ENCODE measurements at places on chromosomes 4 and X.

- DNase-seq: no peak
Measured at GRCh38 chr4:41396214-41396613, 139.5 kb downstream of the UCHL1 start.

GRCh38 chrX:51743179-51743957 lies at the start of gene GSPT2:
TSS of gene GSPT2 (plus strand) at chrX:51743442. CDS start at chrX:51743627, 185 bp downstream.
- DNase-seq: peak; percentile 53

GRCh38 chrX:87045352-87045751 lies 472.2 kb upstream of the KLHL4 start:
- DNase-seq: no peak

GRCh38 chr4:21769404-21770147 lies 179.0 kb downstream of the KCNIP4 start:
- peak; percentile 76 for DNase-seq

GRCh38 chr4:176539091-176539784 lies 219.5 kb downstream of the SPCS3 start:
- no peak for DNase-seq

GRCh38 chrX:110432906-110433215 lies 74.2 kb downstream of the RTL9 start:
- DNase-seq: no peak

GRCh38 chrX:107985033-107985432 lies 2.9 kb upstream of the TEX13B start:
- no peak for DNase-seq

GRCh38 chrX:126550816-126551215 lies 1.8 kb downstream of the DCAF12L1 start:
- no peak for DNase-seq

- DNase-seq: no peak
Measured at GRCh38 chrX:149531599-149531998, 9.2 kb upstream of the EOLA1 start.

DNA sequence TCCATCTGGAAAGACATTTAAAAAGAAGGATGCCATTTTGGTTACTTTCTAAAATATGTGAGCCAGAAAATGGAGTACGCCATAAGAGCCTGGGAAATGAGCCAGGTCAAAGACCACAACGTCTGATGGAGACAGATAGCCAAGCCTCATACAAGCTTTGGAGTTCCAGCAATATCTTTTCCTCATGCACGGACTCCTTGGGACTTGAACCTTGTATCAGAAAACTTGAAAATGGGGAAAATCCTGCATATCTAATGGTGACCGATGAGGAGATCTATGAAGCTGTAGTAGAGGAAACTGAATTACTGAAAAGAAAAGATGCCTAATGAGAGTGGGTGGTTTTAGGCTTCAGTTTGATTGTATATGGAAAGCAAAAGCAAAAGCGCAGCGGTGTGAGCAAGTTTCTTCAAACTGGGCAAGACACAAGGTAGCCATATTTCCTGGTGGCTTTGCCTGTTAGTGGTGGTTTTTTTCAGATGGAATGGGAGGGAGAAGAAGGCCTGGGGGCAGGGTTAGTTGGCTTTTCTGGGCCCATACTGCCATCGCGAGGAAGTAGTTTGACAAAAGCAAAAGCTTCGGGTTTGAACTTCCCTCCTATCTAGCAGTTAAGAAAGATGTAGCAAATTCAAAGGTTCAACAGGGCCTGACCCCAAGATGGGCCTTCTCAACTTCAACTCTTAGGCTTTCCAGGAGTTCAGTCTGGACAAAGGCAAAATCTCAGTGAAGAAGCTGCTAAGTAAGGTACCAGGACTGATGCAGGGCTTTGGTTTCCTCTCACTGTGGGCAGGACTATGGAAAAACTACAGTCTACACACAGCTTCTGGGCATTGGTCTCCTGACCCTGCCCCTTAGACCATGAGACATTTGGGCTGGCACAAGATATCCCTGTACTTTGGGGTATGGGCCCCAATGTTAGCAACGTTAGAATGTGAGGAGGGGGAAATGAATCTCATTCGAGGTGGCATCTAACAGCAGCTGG lies 210.0 kb upstream of the STK26 start:
- DNase-seq: no peak

GRCh38 chr4:39614487-39615162 lies 24.0 kb downstream of the SMIM14 start:
- DNase-seq: peak; percentile 66

GRCh38 chr4:15958562-15958961 lies 4.4 kb downstream of the FGFBP2 start:
- DNase-seq: no peak

GRCh38 chrX:108601276-108601675 lies 135.1 kb downstream of the IRS4 start:
- DNase-seq: no peak

DNA sequence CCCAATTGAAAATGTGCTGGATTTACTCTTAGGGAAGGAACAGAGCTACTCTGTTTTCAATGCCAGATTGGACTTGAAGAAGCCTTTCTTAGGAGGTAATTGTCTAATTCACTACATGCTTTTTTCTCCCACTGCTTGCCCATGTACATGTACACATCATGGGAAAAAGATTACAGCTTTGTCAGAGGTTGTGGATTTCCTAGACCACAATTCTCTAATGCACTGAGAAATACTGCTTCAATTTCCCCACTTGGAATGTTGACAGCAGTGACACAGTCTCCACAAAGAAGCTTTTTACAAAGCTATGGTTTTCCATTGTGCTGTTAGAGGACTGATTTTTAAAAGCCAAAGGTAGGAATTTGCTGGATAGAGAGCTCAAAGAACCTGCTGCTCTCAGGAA lies 19.5 kb downstream of the ZAR1 start:
- no peak for DNase-seq

DNA sequence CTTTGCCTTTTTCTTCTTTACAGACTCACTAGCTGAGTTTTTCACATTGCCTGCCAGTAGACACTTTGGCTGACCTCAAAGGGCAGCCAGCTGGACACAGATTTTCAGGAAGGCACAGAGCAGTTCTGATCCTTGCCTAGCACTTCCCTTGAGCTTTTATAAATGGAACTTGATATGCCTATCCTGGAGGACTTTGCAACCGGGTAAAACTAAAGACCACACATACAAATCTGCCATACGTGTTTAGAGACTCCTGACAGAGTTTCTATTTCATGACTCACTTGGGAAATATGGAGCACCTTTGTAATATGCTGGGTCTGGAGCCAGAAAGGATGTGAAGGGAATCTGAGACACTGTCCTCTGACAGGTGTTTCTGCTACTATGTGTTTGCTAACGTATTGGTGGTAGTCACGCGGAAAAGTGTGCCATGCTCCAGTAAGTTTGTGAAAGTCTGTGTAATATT lies 56.7 kb upstream of the RASSF6 start:
- DNase-seq: peak; percentile 40

DNA sequence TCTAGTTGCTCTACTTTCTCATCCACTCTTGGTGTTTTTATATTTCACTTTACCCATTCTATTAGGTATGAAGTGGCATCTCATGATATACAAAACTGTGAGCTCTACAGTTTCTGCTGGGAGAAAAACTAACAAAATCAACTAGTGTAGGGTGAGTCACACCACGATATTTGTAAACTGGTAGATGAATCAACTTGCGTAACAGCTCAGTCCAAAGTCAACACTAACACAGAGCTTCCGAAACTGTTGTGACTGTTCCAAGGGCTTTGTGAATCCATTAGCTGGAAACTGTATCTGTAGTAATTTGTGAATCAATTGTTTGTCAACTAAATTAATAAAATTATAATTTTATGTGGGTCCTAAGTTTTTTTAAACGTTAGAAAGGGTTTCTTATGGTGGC lies 119.8 kb upstream of the TSPAN5 start:
- DNase-seq: peak; percentile 79

DNA sequence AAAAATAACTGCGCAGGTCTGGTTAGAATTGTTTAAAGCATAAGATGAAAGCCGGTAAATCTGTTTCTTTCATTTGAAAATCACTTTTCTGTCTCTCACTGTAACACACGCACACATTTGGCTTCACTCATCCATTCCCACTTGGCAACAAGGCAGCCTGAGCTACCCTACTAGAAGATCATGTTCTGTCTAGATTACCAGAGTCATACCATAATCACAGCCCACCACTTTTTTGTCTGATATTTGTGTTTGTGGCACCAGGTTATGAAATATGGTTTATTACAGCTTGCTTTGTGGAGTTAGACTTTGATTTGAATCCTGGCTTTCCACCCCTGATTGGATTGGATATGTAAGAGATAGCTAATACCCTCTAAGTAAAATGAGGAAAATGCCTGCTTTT lies 2.2 kb downstream of the USO1 start:
- no peak for DNase-seq

DNA sequence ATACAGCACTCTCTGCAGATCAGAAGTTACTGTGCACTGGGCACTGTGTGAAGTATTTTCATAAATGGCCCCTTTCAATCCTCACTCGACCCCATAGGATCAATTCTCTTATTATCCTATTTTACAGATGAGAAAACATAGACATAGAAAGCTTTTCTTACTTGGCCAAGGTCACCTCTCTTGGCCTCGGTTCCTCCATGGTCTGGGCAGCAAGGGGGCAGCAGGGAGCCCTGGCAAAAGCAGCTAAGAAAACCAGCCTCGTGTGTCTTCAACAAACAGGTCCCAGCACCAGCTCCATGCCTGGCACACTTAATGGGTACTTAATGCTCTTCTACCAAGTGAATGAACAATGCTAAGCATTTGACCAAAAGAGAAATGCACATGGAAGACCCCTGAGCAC lies 34.4 kb downstream of the BST1 start:
- no peak for DNase-seq

DNA sequence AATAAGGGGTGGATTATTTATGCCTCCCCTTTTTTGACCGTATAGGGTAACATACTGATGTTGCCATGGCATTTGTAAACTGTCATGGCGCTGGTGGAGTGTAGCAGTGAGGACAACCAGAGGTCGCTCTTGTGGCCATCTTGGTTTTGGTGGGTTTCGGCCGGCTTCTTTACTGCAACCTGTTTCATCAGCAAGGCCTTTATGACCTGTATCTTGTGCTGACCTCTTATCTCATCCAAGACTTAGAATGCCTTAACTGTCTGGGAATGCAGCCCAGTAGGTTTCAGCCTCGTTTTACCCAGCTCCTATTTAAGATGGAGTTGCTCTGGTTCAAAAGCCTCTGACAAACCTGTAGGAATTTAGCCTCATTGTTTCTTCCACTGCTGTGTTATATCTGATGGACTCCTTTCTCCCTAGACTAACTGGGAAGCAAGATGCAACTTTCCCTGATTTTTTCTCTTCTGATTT lies 71.4 kb downstream of the TMEM131L start:
- DNase-seq: no peak

Measured in HCEC 1CT (cell line).